ENCODE measurements at places on chromosomes 1 and 21.
A peak's percentile ranks its signal among the peaks of the same experiment; 100 is the strongest.

GRCh38 chr1:79204779-79205479 lies 198.4 kb upstream of the ADGRL4 start:
- DNase-seq, result no peak

DNA sequence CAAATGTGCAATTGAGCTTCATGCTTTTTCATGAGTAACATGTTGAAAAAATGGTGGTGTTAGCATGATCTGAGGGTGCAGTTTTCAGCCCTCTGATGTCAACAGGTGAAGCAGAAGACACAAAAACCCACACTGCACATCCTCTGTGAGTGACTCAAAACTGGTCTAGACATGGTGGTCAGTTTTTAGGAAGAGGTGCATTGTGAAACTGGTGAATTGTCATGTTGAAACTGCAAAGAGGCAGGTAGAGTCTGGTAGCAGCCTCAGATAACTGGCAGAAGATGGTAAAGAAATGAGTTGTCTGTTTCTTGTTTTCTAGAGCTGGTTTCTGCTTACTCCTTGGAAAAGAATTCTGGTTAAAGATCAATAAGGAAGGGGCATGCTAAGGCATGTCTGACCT lies 97.3 kb upstream of the HMCN1 start:
- DNase-seq, result peak; percentile 91

- peak; percentile 7 for DNase-seq
Measured at GRCh38 chr1:31335007-31335406, 37.9 kb downstream of the FABP3 start.

- DNase-seq, result no peak
Measured at GRCh38 chr1:168266644-168267186, 14.0 kb upstream of the TBX19 start.

DNA sequence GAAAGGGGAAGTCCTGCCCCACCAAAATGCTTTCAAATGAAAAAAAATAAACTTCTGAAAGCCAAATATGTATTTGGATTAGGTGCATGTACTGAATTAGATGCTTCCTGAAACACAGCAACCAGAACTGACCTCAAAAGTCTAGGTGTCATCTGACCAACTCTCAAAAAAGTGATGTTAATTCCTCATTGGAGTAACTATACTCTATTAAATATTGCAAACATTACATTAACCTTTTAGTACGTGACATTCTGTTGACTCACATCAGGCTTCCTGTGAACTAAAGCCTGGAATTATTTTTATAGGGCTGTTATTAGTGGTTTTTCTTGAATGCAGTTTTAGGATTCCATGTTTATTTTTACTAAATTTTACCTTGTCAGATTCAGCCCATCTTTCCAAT lies 73.5 kb downstream of the ASTN1 start:
- DNase-seq, result no peak

DNA sequence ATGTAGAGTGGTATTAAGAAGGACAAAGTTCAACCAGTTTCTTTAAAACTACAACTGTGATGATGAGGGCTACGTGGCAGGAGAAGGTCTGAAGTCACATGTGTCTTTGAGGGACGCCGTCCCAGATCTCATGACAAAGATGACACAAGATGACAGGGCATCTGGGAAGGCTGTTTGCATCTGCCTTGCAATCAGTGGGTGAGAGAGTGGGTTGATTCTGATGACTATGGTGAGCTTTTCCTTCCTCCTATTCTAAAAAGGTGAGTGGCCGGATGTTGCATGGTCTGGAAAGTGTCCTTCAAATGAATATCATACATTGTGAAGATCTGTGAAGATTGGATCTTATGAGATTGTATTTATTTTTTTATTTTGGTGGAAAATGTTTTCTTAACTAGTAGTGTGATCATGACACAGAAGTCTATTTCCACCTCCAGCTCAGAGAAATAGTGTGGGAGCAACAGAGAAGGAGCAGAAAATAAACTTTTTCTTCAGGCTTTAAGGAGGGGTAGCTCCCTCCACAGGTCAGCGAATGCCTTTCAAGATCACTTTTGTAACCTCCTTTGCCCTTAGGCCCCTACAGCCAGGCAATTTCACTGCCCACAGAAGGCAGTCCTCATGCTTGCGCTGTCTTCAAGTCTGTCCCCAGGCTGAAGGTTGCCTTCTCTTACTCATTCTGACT lies 76.0 kb upstream of the ATF3 start:
- no peak for DNase-seq

- no peak for DNase-seq
Measured at GRCh38 chr1:65104854-65105534, 43.0 kb upstream of the AK4 start.

DNA sequence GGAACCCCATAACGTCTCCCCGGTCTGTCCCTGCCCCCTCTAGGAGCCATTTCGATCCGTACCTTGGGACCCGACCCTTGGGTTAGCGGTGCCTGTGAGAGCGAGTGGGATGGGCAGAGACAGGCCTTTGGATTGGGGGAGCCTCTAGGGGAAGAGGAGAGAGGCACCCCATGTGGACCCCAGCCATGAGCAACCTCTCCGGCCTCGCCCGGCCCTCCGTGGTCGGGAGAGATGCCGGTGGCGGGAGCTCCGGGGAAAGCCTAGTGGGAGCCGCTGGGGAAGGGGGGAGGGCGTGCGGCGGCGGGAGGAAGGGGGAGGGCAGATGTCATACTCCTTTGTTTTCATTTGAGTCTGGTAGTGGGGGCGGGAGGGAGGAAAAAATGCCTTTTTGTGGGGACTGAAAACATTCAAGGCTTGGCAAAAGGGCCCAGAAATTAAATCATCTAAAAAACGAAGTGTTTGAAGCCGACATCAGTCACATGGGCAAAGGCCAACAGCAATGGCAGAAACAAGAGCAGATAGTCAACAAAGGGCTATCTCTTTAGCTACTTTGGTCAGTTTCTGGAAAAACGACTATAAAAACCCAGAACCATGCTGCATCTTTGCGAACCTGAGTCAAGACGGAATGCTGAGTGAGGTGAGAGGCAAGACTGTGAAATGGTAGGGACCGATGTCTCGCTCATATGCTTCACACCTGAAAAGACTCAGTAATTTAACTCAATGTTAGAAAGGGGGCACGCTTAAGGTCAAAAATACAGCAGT lies 758 bp downstream of the PTBP2 start:
- DNase-seq, result no peak

DNA sequence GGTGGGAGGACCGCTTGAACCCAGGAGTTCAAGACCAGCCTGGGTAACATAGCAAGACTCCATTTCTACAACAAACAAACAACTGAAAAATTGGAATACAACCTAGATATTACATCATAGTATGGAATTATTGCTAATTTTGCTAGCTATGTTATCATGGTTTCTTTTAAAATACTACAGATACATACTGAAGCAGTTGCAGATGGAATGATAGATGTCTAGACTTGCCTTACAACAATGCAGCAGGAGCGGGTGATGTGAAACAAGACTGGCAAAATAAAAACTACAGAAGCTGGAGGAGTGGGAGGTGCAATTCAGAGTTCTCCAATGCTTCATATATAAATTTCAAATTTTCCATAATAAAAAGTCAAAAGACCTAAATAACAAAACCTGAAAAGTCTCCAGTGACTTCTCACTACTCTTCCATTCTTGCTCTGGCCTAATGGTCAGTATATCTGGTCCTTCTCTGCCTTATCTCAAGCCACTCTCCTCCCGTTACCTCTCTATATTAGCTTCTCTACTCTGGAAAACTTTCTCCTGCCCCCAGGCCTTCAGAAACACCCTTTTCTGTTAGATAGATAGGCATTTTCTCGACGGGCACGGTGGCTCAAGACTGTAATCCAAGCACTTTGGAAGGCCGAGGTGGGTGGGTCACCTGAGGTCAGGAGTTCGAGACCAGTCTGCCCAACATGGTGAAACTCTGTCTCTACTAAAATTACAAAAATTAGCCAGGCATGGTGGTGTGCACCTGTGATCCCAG lies 28.5 kb upstream of the TMEM200B start:
- DNase-seq, result no peak

DNA sequence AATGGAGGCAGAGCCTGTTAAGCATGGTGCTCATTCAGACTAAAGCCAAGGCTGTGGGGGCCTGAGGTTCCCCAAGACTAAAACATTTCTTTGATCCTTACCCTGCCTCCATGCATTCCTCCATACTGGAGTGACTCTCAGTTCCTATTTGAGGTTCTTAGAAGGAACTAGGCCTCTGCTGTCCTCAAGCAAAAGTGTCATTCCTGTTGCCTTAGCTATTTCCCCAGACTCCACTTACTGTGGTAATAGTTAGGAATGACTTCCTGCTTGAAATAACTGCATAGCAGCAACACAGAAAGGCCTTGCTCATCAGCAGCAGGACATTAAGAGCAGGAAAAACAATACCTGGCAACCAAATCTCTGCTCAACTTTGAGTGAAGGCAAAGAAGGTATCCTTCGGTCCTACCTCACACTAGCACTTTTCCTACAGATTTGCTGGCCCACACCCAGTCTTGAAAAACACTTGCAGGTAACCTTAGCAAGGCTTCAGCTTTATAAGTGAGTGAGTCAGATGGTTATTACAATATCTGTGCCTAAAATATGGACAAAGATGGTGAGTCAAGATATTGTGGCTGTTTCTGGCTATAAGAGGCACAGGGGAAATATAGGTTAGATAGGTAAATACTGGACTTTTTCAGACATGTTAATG lies 14.8 kb downstream of the LRRC41 start:
- no peak for DNase-seq

GRCh38 chr1:3776231-3776961 lies 3.8 kb downstream of the SMIM1 start:
- DNase-seq, result no peak

DNA sequence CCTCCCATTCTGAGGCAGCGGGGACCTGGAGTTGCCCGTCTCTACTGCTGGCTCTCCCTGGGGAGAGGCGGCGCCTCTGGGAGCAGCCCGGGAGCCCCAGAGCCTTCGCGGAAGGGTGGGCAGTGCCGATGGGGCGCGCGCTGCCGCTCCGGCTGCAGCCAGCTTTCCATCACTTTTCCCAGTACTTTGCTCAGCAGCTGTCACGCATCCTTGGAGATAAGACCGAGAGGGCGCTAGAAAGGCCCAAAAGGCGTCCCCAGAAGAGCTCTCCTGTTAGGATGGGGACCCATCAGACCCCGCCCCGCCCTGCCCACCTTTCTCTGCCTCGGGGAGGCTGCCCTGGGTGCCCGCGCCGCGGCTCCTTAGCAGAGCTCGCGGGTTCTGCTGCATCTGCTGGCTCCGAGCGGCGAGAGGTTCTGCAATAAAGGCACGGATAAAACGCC lies 534 bp downstream of the KCNH1 start:
- DNase-seq, result no peak

GRCh38 chr1:1033731-1034438 lies 14.0 kb downstream of the AGRN start:
- no peak for DNase-seq

DNA sequence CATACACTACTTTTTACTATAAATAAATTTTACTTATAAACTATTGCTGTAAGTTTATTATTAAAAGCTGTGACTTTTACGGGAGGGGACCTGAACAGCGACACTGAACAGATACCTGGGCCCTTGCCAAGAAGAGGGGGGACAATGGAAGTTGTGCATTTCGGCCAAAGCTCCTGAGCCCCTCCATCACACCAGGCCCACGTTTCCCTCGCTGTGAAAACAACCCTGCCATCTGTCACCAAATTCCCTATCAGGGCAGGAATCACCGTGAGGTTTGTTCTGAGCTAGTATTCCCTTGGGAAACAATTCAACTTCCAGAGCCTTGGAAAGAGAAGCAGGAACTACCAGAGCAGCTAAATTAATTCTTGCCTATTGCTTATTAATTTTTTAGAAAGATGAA lies 37.0 kb downstream of the VTCN1 start:
- DNase-seq, result no peak

DNA sequence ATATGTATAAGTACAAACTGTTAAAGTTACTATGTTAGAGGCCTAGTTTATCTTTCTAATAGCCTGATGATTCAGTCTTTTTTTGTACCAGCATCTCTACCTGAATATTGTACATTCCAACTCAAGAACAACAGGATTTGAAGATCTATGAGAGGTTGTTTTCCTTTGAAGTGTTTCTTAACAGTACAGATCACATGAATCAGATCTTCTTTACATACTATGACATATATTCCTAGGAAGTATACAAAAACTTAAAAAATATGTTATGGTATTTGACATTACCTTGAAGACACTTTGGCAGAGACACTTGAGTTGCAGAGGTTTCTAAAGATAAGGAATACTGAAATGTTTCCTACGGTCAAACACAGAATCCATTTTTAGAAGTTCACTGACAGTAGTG lies 1280.9 kb downstream of the KCNT2 start:
- no peak for DNase-seq

GRCh38 chr1:192580351-192580962 lies 4.9 kb downstream of the RGS1 start:
- DNase-seq, result peak; percentile 81

- DNase-seq, result no peak
Measured at GRCh38 chr1:56385314-56385713, 194.0 kb downstream of the PLPP3 start.

- no peak for DNase-seq
Measured at GRCh38 chr1:18120638-18121037, 13.0 kb downstream of the IGSF21 start.

DNA sequence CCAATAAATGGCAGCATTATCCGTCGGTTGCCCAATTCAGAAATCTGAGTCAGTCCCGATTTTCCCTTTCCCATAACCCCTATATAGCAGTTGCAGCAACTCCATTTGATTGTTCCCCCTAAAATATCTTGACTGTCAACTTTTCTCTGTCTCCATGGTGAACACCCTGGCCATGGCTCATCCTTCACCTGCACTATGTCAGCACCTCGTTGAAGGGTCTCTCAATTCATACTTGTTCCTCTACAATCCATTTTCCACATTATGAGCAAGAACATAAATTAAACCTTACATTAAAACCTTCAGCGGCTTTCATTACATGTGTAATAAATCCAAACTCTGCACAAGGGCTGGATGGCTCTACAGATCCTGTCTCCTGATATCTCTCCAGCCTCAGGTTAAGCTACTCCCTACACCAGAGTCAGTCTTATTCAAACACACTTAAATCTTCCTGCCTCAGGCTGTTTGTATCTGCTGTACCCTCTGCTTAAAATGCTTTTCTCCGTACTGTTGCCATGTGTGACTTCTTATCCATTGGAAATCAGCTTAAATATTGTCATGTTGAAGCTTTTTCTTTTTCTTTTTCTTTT lies 87.3 kb downstream of the BACH1 start:
- DNase-seq, result no peak

DNA sequence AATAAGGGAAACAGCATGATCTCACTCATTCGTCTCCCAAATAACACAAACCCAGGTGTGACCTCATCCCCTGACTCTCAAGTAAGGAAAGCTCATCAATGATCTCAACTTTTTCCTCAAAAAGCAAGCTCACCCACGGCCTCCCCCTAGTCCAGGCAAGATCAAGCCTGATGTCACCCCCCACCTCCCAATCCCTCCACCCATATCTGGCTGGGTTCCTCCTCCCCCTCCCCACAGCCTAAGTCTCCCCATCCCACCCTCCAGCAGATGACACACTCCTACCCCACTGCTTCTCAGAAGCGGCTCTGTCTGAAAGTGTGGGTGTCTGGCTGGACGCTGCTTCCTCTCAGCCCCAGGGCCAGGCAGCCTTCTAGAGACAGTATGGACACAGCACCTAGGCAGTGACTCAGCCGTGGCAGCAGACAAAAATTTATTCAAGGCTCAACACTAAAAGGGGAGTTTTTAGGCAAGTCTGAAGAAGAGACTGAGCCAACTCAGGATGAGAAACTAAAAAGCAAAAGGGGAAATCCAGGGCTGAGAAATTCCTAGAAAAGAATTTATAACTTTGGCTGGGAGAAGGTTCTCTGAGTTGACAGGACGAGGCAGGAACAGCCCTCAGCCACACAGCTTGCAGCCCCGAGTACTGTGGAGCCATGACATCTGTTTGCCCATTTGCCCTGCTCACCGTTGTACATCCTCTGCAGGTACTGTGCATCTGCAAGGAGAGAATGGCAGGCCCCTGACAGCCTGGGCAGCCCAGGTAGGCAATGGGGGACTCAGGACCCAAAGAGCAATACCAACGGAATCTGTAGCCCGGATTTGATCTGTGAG lies 81.6 kb upstream of the LRRC8D start:
- DNase-seq, result no peak

Measured in GM12878 (cell line).